Heart right ventricle (tissue), 16 donors: ENCODE measurements at places on chromosomes 1 and 21. TPM values are rescaled to one million over a fixed set of nuclear protein-coding genes. Genes with fewer than 3 reads are reported as not detected.

DNA sequence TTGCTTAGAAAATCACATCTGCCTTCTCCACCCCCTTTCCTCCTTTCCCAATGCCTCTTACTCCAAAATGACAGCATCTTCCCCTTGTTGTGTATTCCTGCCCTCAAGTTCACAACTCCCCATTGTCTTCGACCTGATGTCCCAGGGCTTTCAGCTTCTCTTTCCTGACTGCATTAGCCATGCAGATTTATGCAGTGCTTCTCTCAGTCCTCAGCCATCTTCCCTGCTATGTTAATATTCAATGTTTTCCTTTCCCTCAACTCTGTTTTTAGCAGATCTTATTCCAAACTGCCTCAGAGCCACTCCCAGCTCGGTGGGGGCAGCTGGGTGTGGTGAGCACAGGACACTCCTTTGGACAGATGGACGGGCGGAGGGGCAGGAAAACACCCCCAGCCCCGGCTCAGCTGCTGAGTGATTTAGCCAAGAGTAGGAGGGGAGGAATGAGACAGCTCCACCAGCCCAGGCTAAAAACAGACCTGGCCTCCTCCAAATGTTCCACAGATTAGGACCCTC, 71.0 kb downstream of the CD2 start:
- DNase-seq, result peak; percentile 51

DNA sequence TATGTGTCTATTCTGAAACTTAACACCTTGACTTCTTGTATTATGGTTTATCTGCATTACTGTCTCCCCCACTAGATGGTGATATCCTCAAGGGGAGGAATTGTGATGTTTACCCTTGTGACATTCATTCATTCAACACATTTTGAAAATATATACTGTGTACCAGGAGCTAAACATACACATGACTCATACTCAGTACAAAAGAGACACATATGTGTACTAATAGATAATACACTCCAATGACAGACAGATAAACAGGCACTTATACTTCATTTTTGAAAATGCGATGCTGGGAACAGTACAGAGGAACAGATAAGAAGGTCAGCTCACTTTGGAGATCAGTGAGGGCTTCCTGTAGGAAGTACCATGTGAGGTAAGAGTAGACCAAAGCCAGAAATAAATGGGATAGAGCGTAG, 8.9 kb upstream of the RAB3GAP2 start:
- DNase-seq, result no peak

GRCh38 chr1:10606064-10606463, 131.3 kb downstream of the PEX14 start:
- no peak for DNase-seq

DNA sequence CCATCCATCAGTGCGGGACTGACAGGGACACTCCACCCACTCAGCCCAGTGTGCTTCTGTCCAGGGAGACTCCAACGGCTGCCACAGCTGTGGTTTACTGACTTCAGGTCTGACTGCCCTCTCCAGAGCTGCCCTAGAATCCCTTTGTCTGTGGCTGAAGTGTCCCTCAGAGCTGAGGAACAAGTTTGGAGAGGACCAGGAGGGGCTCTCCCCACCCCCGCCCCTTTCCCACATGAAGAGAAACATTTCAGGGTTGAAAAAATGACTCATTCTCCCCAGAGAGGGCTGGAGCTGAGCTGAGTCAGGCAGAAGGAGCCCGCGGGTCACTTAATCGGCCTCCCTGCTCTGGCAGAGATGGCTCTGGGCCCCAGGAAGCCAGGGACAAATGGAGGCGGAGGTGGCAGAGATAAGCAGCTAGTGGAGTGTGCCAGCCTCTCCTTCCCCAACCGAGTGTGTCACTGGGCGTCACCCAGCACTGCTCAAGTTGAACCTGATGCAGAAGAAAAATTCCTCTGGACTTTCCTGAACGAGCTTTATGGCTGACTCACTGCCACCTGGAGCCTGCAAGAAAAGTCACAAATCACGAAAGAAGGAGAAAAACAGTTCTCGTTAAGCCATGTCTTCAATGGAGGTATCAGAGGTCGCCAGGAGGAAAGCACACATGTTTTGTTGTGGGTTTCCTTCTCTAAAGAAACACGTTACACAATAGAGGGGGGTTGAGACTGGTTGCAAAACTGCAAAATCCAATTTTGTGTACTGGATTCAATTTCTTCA, 34.3 kb upstream of the ECE1 start:
- peak; percentile 77 for DNase-seq

DNA sequence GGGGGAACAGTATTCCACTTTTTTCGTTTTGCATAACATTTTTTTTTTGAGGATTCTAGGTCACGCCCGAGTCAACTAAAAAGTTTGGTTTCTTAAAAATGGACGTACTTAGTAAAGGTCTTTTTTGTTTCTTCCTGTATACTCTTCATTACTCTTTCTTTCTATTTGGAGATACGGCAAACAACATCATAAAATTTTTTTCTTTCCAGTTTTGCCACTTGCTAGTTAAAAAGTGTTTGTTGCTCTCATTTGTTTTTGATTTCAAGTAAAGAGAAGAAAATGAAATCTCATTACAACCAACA, 788 bp upstream of the MPC2 start:
- no peak for DNase-seq

GRCh38 chr1:10340930-10341590, 57.8 kb upstream of the PGD start:
- DNase-seq, result no peak

The BACE2 gene
- total RNA-seq, result 15.5 TPM

- DNase-seq, result no peak
Measured at GRCh38 chr1:247270003-247270402, 14.1 kb downstream of the VN1R5 start.

- DNase-seq, result no peak
Measured at GRCh38 chr1:22629886-22630285, 6.5 kb upstream of the C1QA start.

GRCh38 chr1:153192697-153193096, 10.5 kb upstream of the LELP1 start:
- no peak for DNase-seq

GRCh38 chr1:118154220-118154619, 30.8 kb downstream of the SPAG17 start:
- no peak for DNase-seq

- DNase-seq, result no peak
Measured at GRCh38 chr1:181513786-181514297, 30.5 kb downstream of the CACNA1E start.

The HCRTR1 gene
- total RNA-seq, result 0.92 TPM
